COR-L47 (cell line): ENCODE measurements at places on chromosomes 6 and 20.
A peak's percentile ranks its signal among the peaks of the same experiment; 100 is the strongest.

DNA sequence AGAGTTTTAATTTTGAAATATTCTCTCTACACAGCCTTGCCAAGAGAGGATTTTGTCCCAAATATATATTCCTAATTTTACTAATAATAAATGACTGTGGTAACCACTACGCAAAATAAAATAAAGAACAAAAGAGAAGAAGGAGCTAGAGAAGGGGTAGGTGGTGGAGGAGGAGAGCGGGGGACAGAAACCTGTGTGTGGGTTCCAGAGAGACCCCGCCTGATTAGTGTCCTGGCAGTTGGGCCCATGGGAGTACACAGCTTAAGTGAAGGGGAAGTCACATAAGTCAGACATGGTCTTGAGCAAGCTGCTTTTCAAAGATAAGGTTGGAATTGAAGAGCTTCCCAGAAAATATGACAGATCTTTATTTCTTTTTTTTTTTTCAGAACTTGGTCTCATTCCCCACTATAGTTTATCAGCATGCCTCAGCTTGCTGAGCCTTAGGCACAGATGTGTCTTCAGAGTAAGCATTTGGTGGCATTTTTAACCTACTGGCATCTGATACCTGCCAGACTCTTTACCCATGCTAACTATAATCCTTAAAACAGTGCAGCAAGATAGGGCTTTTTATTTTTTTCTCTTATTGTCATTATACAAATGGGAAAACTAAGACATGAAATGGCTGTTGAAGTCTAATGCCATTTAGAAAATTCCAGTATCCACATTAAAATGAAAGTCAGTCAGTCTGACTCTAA is 9.6 kb upstream of the RHAG start:
- DNase-seq, result no peak

- DNase-seq, result no peak
Measured at GRCh38 chr20:33450867-33451266, 7.3 kb upstream of the SNTA1 start.

DNA sequence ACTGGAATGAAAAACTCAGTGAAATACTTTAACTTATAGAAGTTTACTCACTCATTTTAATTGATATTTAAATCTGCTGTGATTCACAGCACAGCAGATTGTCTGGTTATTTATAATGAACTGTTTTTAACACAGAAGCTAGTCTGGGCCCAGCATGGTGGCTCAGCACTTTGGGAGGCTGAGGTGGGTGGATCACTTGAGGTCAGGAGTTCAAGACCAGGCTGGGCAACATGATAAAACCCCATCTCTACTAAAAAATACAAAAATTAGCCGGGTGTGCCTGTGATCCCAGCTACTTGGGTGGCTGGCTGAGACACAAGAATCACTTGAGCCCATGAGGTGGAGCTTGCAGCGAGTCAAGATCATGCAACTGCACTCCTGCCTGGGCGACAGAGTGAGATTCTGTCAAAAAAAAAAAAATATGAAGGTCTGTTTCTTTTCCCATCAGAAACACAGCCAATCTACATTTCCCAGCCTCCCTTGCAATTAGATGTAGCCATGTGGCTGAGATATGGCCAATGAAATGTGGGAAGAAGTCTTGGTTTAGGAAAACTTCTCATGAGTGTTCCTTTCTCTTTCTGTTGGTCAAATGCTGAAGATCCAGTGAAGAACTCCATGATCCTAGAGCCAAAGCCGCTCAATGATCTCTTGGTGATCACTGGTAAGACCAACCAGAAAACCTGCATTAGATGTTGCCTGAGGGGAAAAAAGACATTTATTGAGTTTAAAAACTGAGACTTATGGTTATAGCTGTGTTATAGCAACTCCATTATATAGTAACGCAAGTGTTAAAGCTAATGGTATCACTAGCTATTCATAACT is 31.3 kb upstream of the BTN3A2 start:
- DNase-seq, result no peak

DNA sequence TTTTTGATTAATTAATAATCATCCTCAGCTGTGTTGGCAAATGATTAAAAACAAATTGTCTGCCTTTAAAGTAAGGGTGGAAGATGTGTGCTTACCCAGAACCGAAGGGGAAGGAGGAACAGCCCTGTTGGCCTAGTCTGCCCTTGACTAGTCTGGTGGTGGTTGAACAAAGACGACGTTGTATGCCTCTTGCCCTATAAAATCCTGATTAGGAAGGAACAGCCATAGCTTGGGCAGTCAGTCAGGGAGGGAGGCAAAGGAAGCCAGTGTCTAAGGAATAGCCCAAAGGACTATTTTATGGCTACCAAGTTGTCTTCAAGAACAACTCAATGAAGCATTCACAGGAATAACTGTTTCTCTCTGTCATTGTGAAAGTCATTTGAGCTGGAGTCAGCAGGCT is 70.7 kb downstream of the PRDM1 start:
- DNase-seq, result no peak

DNA sequence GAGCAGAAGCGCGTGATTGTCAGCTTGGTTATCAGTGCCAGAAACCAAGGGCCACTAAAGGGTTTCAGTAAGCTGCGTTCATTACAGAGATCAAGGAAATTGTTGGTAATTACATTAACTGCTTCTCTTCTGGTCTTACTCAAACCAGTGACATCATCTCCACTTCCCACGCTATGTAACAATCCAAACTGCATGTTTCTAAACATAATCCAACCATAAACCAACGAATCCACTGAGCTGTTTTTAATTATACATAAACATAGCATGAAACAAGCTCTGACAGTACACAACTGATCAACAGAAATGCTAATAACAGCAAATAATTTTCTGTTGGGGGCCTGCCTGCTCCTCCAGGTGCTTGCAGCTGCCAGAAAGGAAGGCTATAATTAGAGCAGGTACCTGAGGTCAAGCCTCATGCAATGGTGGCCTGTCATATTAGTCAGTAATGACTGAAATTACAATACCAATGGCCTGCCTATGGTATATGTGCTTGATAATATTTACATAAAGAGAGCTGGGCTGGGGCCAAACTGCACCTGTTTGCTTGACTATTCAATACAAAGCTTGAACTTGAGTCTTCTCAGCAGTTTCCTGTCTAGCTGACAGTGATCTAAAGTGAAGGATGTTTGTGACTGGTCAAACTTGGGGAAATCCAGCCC is 40.1 kb downstream of the ILRUN start:
- DNase-seq, result peak; percentile 96

DNA sequence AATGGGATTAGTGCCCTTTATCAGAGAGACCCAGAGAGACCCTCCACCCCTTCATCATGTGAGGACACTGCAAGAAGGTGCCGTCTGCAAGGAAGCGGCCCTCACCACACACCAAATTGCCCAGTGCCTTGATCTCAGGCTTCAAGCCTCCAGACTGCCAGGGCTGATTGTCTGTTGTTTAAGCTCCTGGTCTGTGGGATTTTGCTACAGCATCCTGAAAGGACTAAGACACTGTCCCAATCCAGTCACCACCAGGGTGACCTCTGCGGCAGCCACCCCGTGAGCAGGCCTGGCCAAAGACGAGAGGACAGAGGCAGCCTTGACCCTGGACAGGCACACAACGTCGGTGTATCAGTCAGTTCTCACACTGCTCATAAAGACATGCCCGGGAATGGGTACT is 13.5 kb upstream of the FRMD1 start:
- DNase-seq, result no peak

- DNase-seq, result no peak
Measured at GRCh38 chr20:38196592-38196991, 31.5 kb upstream of the TGM2 start.

GRCh38 chr6:22940581-22941290 is 371.4 kb downstream of the HDGFL1 start:
- DNase-seq, result no peak
